ENCODE measurements at places on chromosomes 5 and 9. TPM values are rescaled to one million over a fixed set of nuclear protein-coding genes. Genes with fewer than 3 reads are reported as not detected.

GRCh38 chr5:72692231-72692637 lies 124.2 kb upstream of the TNPO1 start:
- DNase-seq: peak; percentile 45

Gene FKTN
- total RNA-seq: 18.6 TPM

Gene ST8SIA4
- total RNA-seq: 10.9 TPM

DNA sequence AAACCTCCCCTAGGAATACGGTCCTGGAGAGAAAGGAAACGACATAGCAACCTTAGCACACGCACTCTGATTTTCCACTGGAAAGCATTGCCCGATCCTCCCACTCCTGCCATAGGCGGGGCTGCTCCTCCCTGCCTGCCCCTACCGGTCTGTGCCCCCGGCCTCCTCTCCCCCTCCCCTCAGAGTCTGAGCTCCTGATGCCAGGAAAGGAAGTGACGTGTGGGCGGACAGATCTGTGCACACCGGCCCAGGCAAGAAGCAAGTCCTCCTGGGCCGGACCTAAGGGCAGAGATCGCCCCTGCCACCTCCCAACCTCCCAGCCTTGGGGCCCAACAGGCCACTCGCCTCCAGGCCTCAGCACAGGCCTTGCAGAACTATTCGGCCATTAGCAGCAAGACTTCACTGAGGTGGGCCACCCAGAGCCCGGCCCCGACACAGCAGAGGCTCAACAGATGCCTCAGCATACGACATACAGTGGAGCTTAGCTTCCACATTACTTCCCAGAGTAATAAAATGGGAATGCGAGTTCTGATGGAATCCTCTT lies 7.2 kb downstream of the NINJ1 start:
- peak; percentile 33 for DNase-seq

Data from skin of body (tissue), 3 donors.